ENCODE measurements at places on chromosomes 12 and 14.

GRCh38 chr12:96218989-96219678 is 25.0 kb downstream of the ELK3 start:
- no peak for DNase-seq

- DNase-seq = peak; percentile 3
Observed at GRCh38 chr14:72104011-72104613, 171.9 kb downstream of the RGS6 start.

- DNase-seq = peak; percentile 78
Observed at GRCh38 chr12:55681142-55682077, 26.3 kb downstream of the ITGA7 start.

- DNase-seq = peak; percentile 72
Observed at GRCh38 chr14:77603654-77604255, 12.7 kb downstream of the SPTLC2 start.

GRCh38 chr12:114407842-114408411 is 2.0 kb upstream of the TBX5 start:
- no peak for DNase-seq

DNA sequence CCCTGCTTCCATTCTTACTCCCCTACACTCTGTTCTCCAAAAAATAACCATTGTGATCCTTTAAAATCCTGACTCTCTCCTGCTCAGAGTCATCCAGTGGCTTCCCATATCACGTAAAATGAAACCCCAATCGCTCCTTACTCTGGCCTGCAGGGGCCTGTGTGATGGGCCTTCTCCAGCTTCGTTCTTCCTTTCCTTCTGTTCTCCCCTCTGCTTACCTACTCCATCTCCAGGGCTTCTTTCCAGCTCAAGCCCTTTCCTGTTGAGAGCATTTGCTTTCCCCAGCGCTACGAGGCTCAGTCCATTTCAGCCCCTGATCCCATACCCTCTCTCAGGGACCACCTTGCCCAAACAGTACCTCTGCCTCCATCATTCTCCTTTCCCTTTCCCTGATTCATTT is 144.4 kb upstream of the ARHGAP5 start:
- no peak for DNase-seq

DNA sequence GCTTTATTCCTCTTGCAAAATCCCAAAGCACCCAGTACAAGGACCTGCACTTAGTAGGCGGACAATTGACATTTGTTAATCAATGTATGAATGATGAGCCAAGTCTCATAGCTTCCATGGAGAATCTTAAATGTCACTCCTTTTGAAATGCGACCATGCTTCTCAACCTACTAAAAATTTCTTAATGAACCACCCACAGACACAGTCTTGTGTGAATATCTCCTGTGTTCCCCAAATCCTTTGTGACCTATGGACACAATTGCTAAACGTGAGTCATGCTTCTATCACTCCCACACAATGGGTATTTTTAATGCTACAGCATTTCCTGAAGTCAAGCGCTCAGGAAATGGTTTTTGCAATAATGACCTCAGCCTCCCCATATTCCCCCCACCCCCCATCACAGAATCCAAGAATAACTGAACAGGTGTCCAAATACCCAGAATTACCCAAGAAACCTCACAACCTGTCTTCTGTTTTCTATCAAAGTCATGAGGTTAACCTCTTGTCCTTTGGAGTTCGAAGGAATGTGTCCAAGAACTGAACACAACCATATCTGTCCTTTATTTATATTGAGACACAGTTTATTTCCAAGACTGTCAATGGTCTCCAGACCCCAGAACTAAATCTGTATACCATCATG is 163.6 kb upstream of the PLEKHG7 start:
- DNase-seq = peak; percentile 96

DNA sequence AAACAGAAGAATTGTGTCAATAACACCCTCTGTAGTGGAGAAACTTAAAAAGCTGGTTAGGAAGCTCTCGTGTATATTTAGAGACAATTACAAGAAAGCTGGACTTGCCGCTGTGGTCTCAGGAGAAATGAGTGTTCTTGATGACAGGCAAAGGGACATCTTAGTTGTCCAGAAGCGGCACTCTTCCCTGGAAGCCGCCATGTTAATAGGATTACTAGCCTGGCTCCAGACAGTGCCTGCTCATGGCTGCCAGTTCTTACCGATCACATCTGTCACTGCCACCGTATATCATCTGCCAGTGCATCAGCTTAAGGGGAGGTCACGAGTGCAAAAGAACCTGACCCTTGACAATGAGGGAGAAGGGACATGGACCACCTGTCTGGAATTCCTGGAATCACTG is 48.9 kb downstream of the C14orf132 start:
- DNase-seq = no peak

GRCh38 chr14:87008965-87009364 is 984.0 kb downstream of the GALC start:
- no peak for DNase-seq

DNA sequence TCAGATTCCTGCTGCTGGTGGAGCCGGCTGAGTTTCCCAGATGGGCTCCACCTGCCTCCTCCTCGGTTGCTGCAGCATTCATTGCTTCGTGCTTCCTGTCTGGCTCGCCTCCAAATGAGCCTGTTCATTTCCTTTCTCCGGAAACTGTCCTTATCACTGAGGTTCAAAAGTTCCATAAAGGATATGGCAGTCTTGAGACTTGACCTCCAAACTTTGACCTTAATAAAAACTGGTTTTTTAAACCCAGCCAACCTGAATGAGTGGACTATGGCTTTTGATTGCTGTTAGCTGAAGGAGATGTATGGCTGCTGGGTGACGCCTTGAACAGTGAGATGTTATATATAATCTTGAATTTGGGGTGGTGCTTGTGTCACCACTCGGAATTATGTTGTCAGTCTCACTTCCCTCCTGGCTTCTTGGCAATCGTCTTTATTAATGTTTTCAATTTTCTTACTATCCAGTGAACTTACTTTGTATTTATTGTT is 62.7 kb downstream of the RASSF3 start:
- DNase-seq = peak; percentile 70

GRCh38 chr14:100155756-100156616 is 3.5 kb downstream of the DEGS2 start:
- DNase-seq = no peak

DNA sequence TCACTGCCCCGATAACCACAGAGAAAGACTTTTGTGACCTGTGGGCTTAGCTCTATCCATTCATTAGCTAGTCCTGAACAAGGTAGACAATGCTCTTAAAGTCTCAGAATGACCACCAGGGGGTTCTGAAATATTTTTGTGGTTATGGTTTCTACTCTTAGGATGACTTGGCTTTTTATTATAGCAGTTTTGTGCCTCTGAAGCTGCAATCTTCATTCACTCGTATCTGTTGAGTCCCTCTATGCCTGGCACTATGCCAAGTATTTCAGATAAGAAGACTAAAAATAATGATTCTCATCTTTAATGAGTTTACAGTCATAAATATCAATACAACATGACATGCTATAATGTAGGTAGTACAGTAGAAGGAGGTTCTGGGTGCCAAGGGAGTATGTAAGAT is 130.8 kb upstream of the TRHDE start:
- no peak for DNase-seq
